ENCODE measurements at places on chromosomes 13 and 19.

- no peak for DNase-seq
These were observed 31.9 kb downstream of the GPALPP1 start for GRCh38 chr13:45021250-45021649.

- DNase-seq: no peak
These were observed 89.8 kb downstream of the ZNF429 start for GRCh38 chr19:21595185-21595584.

DNA sequence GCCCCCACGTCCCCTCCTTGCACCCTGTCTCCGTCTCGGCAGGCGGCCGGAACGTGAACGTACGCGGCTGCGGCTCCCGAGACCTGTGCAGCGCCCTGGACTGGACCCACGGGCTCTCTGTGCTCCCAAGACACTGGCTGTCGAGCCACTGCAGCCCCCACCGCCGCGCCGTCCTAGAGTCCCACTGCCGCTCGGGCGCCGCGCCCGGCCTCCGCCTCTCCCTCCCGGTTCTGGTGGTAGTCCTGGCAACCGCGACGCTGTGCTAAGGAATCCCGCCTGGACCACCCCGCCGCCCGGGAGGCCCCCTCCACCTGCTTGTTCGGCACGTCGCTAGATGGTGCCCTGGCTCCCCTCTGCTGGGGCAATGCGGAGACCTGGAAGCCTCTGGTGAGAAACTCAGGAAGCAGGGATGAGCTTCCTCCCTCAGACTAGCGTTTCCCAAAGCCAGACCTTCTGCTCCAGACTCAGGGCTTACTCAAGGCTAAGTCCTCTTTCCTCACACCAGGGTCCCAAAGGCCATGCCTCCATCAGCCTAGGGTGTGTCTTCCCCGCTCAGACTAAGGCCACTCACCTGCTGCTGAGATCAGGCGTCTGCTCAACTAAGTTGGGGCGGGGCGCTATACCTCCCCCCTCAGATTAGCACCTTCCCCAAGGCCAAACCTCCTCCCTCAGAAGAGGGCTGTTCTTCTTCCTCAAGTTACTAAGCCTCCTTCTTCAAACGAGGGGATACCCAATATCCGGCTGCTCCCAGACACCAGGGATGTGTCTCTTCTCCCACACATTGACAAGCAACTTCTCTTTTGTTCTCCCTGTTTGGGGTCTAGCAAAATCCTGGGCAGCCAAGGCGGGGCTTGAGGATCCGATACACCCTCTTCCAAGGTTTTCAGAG is 16.1 kb upstream of the IRGC start:
- DNase-seq: no peak

DNA sequence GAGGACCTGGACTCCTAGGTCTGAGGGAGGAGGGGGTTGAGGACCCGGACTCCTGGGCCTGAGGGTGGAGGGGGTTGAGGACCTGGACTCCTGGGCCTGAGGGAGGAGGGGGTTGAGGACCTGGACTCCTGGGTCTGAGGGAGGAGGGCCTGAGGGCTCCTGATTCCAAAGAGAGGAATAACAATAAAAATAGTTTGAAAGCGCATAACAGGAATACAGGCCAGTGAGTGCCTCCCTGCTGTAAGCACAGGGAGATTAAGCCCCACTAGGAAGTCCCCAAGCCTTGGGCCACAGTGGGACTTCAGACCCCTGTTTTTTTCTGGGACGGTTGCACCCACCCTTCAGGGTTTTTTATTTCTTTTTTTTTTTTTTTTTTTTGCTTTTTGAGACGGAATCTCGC is 1.2 kb upstream of the SBK2 start:
- no peak for DNase-seq

- DNase-seq: no peak
These were observed 278 bp upstream of the ZNF274 start for GRCh38 chr19:58182577-58182988.

- DNase-seq: no peak
These were observed 3.8 kb downstream of the GRIK5 start for GRCh38 chr19:42066075-42066754.

GRCh38 chr19:41698746-41699230 is 9.6 kb upstream of the CEACAM5 start:
- no peak for DNase-seq

DNA sequence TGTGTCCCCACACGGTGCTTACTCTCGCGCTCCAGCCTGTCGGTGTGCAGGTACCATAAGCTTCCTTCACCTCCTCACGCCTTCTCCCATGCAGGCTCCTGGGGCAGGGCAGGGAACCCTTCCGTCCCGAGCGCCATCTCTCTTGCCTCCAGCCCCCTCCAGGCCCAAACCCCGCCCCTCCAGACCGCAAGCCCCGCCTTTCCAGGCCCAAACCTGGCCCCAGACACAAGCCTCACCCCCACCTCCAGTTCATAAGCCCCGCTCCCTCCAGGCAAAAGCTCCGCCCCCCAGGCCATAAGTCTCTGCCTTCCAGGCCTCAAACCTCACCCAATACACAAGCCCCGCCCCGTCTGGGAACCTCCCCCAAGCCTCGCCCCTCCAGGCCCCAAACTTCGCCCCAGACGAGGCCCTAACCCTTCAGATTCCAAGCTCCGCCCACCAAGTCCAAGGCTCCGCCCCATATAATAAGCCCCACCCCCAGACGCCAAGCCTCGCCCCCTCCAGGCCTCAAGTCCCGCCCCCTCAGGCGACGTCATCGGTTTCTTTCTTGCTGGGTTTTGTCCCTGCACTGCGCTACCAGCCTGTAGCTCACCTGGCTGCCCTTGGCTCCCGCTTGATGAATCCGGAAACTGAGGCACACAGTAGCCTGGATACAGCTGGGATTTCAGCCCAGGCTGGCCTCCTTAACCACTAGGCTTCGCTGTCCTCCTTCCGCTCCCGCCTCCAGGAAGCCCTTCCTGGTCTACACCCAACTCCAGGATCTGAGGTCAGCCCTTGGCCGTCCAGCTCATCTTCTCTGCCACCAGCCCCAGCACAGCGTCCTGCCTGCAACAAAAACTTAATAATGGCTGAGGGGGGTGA is 16.1 kb downstream of the MKNK2 start:
- DNase-seq: no peak

DNA sequence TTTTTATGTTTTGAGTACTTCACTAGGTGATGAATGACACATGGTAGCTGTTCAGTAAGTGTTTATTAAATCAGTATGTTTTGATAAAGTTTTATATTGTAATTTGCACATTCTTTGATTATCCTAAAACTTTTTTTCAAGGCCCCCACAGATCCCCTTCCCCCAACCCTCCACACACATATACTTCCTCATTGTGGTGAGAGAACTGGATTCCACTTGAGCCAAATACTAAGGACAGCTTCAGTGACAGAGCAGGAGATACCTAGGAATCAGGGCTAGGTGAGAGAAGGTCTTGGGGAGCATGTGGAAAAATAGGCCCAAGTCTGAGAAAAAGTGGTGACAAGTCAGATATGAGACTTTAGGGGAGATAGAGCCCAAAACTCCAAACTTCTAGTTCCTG is 174.6 kb downstream of the TDRD3 start:
- no peak for DNase-seq

DNA sequence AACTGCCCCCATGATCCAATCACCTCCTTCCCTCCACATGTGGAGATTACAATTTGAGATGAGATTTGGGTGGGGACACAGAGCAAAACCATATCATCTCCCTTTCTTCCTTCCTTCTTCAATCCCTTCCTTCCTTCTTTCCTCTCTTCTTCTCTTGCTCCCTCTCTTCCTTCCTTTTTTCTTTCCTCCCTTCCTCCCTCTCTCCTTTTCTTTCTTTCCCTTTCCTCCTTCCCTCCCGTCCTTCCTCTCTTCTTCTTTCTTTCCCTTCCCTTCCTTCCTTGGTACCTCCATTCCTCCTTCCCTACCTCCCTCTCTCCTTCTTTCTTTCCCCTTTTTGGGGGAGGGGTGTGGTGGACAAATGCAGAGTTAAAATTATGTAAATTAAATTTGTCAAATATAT is 145.1 kb downstream of the TSHZ3 start:
- DNase-seq: no peak

GRCh38 chr19:41939861-41940730 is 11.8 kb upstream of the ERFL start:
- no peak for DNase-seq

DNA sequence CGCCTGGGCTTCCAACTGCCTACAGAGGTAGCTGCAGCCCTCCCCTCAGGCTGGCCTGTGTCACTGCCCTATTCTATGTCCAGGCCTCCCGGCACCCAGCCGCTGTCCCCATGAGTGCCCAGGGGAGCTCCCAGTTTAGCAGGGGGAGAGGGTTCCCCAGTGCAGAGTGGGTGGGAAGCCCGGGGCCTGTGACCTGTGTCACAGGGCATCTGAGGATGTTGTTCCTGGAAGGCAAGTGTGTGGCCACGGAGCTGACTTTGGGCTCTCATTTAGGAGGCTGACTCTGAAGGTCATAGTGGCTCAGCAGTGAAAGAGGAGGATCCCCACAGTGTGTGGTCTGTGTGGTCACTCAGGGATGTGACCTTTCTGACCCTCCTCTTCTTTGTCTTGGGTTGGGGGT is 25.1 kb downstream of the PPP1R37 start:
- DNase-seq: no peak

DNA sequence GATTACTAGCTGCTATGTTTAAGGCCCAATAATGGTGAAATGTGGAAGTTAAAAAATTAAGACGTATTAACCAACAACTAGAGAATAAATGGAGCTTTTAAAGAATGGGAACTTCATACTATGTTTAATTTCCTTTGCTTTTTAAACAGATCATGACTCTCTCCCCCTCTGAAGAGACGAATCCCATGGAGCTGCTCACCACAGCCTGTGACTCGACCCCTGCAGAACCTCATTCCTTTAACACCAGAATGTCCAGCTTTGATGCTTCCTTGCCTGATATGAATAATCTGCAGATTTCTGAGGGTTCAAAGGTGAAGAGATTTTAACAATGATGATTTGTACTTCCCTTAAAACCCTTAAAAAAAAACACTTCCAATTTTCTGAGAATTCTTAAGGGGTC is 53.0 kb downstream of the ZAR1L start:
- DNase-seq: no peak

DNA sequence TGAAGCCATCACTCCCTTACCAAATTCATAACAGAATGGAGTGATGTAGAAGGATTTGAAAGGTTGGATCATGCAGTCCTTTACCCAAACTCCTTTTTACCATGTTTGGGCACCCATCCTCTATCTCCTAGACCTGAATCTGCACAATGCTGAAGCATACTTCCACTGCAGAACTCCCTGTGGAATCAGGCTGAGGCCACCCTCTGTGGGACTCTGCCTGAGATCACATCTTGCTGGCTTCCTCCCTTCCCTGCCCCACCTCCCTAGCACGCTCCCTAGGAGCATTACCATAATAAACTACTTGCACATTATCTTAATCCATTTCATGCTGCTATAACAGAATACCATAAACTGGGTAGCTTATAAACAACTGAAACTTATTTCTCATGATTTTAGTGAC is 68.4 kb upstream of the VSTM2B start:
- DNase-seq: no peak

DNA sequence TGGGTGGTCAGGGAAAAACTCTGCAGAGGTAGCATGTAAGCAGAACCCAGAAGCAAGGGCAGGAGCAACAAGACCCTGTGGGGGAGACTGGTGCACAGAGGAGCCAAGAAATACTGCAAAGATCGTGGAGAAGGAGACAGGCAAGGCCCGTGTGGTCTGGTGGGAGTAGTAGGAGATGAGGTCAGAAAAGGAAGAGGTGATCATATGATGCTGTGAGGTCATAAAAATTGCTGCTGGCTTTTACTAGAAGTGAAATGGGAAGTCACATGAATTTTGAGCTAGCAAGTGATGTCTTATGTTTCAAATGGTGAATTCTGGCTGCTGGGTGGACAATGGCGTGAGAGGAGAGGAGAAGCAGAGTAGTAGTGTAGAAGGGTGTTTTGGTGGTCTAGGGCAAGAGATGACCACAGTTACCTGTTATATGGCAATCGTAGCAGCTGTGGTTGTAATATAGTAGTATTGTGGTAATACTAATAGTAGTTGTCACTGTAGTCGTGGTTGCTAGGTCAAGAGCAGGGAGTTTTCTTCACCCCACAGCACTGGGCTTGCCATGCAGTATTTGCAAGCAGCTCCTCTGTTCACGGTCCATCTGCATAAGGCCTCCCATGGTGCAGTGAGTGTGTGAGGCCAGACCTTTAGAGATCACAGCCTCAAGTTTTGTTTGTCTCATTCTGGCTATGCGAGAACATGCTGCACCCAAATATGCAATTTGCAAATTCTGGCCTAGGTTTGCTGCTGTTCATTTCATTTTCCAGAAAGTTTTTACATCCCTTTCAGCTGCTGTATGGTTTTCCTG is 205.0 kb downstream of the TSHZ3 start:
- no peak for DNase-seq

DNA sequence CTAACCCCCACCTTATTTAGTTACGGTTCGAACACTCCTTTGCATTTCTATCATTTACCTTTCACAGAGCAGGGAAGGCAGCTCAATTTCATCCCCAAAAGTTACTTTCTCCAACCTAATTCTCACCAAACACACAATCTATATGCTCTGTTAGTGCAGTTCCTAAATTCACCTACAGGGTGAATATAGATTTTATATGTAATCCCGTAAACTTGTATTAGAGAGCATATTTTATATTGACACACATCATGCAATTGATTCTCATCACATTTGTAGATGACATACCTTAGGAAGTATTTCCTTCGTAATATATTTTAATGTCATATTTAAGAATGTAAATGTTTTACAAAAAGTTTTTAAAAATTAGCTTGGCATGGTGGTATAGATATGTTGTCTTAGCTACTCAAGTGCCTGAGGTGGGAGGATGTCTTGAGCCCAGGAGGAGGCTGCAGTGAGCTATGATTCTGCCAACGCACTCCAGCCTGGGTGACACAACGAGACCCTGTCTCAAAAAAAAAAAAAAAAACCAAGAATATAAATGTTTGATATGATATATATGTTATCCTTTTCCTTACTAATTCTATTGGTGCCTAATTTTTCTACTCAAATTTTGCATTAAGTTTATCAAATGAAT is 57.3 kb upstream of the TNFRSF19 start:
- DNase-seq: no peak

GRCh38 chr19:32647361-32647760 is 27.6 kb downstream of the ANKRD27 start:
- no peak for DNase-seq

GRCh38 chr19:12841094-12841493 is 2.8 kb downstream of the MAST1 start:
- no peak for DNase-seq

- DNase-seq: no peak
These were observed 6.4 kb upstream of the NFIC start for GRCh38 chr19:3359919-3360420.

GRCh38 chr19:18967358-18968146 is 26.5 kb upstream of the HOMER3 start:
- no peak for DNase-seq

GRCh38 chr19:17125062-17125727 is 49.6 kb downstream of the MYO9B start:
- no peak for DNase-seq

- no peak for DNase-seq
These were observed 60.1 kb downstream of the HSPH1 start for GRCh38 chr13:31101472-31102170.

- no peak for DNase-seq
These were observed 537 bp downstream of the NAT14 start for GRCh38 chr19:55485439-55486011.

GRCh38 chr19:40284501-40285352 is at the start of gene AKT2:
AKT2 (minus strand) TSS chr19:40285345; CDS start chr19:40265267, 20,078 bp downstream.
- DNase-seq: no peak

All from cortex of kidney (tissue), 1 donor.